Kidney epithelial cell (primary cell): ENCODE measurements at places on chromosomes 7 and 10.

DNA sequence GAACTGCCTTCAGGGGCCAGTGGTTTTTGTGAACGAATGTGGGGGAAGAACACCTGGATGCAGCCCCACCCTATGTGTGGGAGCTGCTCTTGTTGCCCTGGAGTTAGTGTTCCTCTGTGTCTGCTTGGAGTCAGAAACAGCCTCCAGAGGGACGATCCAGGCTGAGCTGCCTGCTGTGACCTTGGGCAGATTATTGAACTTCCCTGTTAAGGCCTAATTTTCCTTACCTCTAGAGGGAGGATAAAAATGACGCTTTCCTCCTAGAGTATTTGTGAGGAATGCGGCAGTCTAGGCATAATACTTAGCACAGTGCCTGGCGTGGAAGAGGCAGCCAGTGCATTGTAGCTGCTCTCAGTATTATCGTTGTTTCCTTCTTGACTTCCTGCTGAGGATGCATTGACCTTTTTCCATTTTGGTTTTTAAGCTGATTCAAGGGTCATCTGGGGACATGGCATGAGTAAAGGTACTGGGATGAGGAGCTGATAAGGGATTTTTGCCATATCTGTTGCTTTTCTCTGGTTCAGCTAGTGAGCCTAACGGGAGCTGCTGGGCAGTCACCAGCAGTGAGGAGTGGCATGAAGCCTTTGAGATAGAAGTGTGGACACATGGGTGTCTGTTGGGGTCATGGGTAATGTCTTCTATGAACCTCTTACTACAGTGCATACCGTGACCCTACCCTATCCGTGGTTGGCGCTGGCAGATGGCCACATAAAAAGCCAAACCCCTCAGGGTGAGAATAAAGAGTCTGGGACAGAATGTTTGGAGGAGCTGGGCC is 6.4 kb downstream of the ZFYVE27 start:
- no peak for DNase-seq

DNA sequence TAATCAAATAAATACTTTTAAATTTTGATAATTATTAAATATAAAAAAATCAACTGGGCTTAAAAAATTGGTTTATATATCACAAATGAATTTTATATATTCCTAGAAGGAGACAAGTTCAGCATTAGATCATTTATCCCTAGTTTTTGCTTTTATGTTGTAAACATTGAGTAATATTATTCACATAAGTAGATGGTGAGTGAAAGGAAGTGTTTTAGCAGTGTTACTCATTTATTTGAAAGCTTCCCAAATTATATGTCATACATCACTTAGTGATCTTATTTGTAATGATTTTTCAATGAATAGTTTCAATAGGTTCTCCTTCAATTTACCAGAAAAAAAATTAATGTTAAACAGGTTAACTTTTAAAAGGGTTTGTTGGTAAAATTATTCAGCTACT is 15.8 kb downstream of the KLLN start:
- DNase-seq, result no peak

DNA sequence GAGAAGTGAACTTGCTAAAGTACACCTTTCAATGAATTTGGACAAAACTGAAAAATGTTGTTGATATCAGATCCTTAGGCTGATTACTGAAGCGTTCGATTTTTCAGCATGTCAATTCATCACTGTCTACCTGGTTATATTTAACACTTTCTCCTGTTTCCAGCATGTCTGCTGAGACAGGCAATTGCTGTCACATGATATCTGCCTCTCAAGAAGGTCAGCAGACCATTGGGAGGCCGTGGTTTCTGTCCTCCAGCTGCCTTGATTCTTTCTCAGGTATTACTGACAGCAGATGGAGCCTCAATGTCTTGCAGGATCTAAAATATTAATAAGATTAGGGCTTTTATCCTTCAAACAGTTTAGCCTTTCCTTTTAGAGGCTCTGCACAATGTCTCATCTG is 127.5 kb downstream of the SNX10 start:
- no peak for DNase-seq

DNA sequence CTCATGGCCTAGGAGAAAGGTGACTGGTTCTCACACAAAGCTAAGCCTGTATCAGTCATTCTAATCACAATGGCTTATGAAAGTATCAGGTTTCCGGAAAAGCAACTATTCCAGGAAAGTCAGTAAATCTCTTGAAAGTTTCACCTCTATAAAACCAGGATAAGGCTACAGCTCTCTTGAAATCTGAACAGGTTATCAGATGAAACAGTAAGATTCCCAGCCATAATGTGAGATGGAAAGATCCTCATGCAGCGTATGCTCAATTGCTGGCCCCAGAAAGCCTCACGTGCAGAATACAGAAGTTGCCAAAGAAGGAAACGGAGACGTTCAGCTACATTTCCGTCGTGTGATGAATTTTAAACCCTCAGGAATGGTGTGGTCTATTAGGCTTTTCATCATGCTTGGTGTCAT is 90.0 kb downstream of the PFKFB3 start:
- no peak for DNase-seq

DNA sequence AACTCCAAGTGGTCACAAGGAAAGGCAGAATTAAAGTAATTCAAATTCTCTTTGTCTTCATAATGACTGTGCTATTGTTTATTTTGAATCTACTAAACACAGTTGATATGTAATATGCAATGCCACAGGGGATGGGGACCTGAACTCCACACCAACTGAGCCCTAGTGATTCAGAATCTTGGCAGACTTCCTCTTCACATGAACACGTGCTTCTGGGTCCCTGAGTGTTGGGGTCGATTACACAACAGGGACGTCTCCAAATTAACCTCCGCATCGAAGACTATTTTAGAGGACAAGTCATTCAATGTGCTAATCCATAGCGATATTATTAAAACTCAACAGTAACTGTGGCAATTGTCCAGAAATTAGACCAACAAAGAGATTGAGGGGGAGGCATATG is 95.3 kb upstream of the CARD11 start:
- no peak for DNase-seq
